ENCODE measurements at places on chromosomes 16 and 17.
A peak's percentile ranks its signal among the peaks of the same experiment; 100 is the strongest.

- DNase-seq: no peak
These were observed 5.8 kb downstream of the CBX8 start for GRCh38 chr17:79790805-79791734.

- no peak for DNase-seq
These were observed 124.3 kb downstream of the BRIP1 start for GRCh38 chr17:61739002-61739401.

DNA sequence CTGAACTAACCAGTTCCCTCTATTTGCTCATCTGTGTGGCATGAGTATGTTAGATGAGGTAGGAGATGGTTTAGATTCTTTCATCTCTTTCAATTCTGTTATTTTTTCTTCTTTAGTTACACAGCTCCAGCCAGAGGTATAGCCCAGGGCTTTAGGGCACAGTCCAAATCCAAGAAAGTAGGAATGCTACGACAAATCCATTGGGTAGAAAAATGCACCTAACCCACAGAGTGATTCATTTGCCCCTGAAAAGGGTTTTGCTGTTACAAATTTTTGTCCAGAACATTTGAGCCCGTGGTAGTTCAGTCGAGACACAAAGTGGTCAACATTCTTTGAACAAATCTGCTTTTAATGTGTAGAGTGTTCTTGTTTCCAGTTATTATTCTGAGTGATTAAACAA is 250.7 kb downstream of the HS3ST3A1 start:
- no peak for DNase-seq

DNA sequence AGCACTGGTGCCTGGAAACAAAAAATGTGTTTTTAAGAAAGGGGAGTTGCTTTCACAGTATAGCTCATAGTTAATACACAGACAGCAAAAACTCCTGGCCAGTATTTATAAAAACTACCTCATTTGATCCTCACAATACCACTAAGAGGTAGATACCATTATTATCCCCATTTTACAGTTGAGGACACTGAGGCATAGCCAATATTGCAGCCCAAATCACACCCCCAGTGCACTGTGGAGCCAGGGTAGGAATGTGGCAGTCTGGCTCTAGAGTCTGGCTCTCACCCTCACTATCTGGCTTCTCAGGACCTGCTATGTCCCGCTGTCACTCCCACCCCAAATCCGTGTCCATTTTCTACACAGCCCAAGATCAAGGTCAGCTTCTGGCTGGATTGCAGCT is 2.6 kb downstream of the ARHGAP23 start:
- no peak for DNase-seq

DNA sequence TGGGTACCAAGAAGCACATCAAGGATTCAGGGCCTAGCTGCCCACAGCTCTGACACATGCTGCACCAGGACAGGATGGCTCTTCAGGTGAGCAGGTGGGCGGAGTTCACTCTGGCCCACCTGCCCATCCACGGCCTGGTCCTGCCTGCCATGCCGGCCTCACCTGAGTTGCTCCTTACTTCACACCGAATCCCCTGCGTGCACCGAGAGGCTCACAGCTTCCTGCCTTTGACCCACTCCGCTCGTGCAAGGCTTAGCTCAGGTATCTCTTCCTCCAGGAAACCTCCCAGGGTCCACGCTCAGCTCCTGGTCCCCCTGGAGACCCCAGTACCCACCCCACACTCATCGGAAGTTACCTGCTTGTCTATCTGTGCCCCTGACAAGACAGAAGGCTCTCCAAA is 21.6 kb upstream of the TNRC6C start:
- no peak for DNase-seq

DNA sequence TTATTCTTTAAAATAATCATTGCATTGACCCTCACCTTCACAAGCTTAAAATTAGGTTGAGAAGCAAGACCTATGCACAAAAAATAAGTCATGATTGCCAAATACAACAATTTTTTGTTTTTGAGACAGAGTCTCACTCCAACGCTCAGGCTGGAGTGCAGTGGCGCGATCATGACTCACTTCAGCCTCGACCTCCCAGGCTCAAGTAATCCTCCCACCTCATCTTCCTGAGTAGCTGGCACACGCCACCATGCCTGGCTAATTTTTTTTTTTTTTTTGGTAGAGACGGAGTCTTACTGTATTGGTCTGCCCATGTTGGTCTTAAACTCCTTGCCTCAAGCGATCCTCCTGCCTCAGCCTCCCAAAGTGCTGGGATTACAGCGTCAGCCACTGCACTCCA is 24.2 kb downstream of the ZNF652 start:
- DNase-seq: no peak

DNA sequence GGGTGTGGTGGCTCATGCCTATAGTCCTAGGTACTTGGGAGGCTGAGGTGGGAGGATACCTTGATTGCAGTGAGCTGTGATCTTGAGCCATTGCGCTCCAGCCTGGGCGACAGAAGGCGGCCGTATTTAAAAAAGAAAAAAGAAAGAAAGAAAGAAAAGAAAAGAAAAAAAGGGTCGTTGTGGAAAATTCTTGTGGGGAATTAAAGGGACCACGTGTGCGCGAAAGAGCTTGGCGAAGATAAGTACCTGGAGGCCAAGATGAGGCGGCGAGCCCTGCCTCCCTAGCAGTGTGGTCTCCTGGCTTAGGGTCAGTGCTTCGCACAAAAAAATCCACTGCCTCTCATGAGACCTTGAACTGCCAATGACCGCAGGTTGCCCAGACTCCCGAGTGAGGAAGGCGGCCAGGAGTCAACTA is 728 bp upstream of the NMT1 start:
- no peak for DNase-seq

DNA sequence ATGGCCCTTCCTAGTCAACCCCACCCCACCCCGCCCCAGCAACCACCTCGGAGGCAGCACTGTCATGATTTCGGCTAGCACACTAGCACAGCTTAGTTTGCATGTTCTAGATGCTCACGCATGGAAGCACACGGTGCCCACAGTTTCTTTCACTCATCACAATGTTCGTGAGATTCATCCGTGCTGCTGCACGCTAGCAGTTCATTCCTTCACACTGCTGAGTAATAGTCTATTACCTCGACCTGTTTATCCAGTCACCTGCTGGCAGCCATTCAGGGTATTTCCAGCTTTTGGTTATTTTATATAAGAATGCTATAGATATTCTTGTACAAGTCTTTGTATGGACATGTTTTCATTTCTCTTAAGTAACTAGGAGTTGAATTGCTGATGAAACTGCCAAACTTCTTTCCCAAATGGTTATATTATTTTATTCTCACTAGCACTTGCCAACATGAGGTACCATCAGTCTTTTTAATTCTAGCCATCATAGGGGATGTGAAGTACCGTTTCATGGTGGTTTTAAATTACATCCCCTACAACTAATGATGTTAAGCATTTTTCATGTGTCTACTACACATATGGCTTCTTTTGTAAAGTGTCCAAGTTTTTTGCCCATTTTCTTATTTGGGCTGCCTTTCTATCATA is 75.7 kb downstream of the CYTH1 start:
- no peak for DNase-seq

- DNase-seq: peak; percentile 61
These were observed 80.4 kb downstream of the EFCAB5 start for GRCh38 chr17:30021708-30022317.

GRCh38 chr17:82611140-82612058 is 36.8 kb downstream of the WDR45B start:
- peak; percentile 41 for DNase-seq

DNA sequence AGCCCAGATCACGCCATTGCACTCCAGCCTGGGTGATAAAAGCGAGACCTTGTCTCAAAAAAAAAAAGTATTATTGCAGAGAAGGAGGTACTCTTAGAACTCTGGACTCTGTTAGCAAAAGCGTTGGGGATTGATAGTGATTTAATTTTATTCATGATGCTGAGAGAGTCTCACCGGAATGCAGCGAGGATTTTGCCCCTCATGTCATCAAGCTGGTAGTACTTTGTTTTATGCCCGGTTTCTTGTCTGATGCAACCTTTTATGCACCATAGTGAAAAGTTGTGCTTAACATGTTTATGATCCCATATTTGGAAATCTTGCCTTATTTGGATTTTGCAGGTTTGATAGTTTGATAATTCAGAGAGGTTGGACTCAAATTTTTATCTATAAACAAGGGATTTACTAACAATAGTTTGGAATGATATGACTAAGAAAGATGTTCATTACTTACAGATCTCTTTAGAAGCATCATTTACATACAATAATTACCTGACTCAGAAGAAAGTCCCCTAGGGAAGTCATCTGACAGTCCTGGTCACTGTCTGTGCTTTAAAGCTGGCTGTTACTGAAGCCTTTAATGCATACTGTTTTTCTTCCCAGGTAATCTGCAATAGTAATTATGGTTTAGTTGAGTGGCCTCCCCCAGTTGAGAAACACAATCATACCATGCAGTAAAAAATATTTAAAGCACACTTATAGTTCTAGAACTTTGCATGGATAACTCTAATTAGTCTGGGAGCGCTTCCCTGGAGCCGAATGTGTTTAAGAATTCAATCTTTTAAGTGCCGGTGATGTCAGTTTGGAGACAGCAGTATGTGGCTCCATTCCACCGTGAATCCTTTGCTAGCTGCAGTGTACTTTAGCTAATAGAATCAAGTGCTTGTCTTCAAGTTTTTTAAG is 120.9 kb downstream of the PRKCA start:
- DNase-seq: no peak

- no peak for DNase-seq
These were observed 8.0 kb downstream of the SEZ6 start for GRCh38 chr17:28997806-28998205.

- peak; percentile 16 for DNase-seq
These were observed 7.9 kb upstream of the SCNN1G start for GRCh38 chr16:23174622-23175021.

GRCh38 chr17:78889531-78889930 is 13.5 kb downstream of the CEP295NL start:
- no peak for DNase-seq

DNA sequence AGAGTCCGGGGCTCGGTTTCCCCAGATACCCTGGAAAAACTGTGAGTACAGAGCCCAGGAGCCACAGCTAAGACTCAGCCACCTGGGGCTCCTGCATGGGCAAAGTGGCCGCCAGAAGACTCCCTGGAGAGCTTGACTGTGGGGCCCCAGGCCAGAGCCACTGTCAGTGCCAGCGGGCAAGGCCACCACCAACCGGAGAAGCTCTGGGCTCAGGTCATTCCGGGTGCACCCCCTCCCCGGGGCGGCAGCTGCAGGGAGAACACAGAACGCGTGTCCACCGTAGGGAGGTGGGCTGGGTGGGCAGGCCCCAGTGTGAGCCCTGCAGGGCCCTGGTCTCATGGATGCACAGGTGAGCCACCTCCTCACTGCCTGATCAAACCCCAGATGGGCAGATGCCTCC is 22.3 kb upstream of the RBFOX3 start:
- DNase-seq: no peak

- peak; percentile 65 for DNase-seq
These were observed 7.4 kb upstream of the EFCAB13 start for GRCh38 chr17:47316311-47316710.

GRCh38 chr16:20762404-20763123 is 1.2 kb upstream of the ACSM3 start:
- no peak for DNase-seq

GRCh38 chr17:1123921-1124715 is 55.7 kb downstream of the ABR start:
- no peak for DNase-seq

- DNase-seq: no peak
These were observed 4.2 kb downstream of the SLC2A4 start for GRCh38 chr17:7285679-7286078.

GRCh38 chr17:77844681-77845080 is 113.8 kb upstream of the TNRC6C start:
- DNase-seq: no peak

DNA sequence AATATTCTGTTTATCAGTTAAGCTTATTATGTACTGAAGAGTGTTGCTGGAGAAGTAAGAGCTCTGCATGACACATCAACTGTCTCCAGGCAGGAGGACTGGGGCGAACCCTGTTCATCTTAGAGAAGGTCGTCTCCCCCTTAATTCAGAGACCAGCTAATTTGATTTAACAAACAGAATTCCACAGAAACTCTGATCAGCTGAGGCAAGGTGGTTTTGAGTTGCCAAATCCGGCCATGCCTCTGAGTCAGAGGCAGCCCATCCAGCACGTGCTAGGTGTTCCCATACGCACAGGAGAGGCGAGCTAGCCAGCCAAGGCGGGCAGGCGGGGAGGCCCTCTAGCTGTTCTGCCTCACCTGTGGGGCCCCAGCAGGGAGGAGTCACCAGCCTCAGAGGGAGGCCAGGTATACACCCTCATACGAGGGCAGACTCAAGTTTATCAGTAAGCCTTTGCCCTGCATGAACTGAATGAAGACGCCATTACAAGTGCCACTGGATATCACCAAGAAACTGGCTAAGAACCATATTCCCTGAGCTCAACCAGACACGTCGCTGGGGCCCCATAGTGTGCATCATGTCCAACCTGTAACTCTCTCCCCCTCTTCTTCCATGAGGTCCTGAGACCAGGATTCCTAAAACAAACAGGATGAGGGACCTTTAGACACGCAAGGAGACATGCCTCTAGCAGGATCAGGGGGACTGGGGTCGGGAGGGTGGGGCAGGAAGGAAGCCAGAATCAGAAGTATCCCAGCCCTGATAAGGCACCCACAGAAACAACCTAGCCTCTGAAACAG is 25.7 kb downstream of the STAT5A start:
- no peak for DNase-seq

DNA sequence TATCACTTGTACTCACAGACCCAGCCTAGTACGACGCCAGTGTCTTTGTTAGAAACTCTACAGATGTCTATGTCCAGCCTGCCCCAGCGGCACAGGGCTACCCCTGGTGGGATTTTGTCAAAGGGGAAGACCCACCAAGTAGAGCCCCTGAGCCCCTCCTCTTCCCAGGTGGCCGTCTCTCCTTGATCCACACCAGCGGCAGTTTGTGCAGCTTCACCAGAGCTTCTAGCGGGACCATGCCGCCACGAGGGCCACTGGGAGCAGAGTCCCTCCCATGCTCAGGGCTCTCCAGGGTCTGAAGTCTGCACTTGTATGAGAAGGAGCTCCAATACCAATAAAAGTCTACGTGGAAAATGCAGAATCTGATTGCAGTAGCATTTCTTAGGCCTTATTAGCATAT is 157.1 kb downstream of the RPTOR start:
- DNase-seq: no peak

GRCh38 chr17:33778505-33779233 is 476.4 kb upstream of the CCL2 start:
- no peak for DNase-seq

GRCh38 chr17:61770752-61771533 is 92.4 kb downstream of the BRIP1 start:
- DNase-seq: no peak
